ENCODE measurements at places on chromosomes 4 and X.

DNA sequence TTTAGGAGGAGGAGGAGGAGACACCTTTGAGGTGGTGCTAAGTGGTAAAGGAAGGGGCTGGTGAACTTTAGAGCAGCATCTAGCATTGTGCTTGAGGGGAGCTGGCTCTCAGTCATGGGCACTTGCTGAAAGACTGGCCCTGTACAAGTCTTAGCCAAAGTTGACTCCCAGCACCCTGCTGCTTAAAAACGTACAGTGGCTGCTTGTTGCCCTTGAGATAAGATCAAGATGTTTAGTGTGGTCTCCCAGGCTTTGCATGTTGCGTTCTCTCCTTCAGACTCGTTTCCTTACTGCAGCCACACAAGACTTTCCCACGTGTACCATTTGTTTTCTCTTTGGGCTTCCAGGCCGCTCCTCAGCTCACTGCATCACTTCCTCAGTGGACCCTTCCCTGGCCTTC, 1.8 kb downstream of the MED28 start:
- DNase-seq = no peak

DNA sequence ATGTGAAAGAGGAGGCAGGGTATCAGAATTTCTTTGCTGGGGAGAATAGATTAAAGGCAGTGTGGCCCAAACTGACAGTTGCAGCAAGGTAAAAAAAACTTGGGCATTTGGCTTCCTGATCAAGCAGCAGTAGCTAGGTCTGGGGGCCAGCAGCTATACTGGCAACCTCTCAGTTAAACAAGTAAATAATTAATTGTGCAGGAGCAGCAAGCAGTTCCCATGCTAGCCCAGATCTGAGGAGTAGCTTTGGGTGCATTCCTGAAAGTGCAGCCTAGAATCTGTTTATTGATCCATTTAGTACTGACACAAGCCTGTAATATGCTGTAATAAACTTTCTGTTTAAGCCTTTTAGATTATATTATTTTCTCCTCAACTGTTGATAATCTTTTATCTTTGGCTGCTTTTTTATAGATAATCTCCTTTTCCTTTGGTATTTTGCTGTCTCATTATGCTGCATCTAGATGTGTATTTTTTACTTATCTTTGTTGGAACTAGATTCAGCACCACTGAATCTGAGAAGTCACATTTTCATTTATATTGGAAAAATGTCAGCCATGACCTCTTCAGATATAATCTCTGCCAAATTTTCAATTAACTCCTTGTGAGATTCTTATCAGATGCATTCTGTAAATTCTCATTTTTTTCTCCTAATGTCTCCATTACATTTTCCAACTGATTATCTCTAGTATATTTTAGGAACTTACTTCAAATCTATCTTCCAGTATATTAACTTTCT, 276.3 kb downstream of the STPG2 start:
- DNase-seq = no peak

- no peak for DNase-seq
Observed at GRCh38 chr4:180341926-180342325, 1901.3 kb upstream of the TENM3 start.

DNA sequence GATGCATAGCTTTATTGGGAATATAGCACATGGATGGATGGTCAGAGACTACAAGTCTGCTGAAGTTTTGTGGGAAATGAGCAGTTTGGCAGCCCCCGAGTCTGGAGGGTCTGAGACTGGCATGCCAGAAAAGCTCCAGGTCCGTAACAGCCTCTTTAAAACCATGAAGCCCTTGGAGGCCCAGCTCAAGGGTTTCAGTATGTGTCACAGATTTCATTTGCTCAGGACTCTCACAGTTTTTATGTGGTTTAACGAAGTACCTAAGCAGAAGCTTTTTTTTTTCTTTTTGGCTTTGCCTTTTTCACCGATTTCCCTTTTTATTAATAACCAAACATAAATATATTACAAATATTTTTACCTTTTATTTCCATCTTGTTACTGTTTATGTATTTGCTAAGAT, 30.6 kb upstream of the TMEM184C start:
- DNase-seq = no peak

DNA sequence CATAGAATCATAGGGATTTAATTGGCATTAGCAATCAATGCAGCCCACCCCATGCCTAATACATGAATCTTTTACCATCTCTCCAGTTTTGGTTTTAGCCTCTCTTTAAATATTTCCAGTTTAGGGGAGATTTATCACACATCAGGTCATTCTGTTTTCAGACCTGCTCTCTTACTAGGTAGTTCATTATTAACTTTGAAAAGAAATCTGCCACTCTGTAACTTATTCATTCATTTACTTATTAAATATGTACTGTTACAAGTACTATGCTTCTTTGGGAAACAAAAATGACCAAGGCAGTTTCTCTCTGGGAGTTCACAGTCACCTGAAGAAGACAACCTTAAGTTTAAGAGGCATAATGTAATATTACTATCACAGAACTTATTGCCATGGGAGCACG, 62.1 kb downstream of the USO1 start:
- DNase-seq = no peak

- no peak for DNase-seq
Observed at GRCh38 chr4:174056959-174057358, 226.5 kb downstream of the FBXO8 start.

DNA sequence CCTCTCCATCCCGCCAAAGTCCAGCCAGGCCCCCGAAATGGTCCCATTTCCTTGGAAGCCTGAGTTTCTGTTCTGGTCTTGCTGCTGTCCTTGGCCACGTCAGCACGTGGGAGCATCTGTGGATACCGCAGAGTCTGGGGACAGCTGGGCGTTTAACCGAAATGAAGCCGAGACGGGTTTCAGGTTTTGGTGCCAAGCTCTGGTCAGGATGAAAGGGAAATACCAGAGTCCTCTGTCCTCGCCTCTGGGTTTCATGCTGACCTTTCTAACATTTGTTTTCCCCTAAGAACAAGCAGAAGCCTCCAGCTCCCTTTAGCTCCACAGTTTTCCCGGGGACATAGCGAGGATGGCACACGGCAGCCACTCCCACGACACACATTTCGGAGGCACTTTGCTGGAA, 19.7 kb downstream of the SHOX start:
- DNase-seq = no peak

DNA sequence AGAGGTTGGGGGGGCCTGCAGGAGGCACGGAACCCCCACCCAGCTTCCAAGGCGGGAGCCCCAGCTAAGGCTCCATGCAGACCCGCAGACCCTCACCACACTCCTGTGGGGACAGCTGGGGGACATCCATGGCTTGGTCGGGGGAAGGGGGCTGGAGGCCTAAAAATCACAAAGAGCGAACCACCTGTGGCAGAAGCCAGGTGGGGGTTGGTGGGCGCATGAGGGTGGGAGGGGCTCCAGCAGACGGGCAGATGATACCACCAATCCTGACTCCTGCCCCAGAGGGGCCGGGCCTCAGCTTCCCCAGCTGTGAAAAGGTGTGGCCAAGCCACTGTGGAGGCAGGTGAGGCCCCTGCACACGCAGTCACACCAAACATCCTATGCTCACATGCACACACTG, 111.6 kb downstream of the FAM53A start:
- DNase-seq = no peak

GRCh38 chrX:47514533-47515235, 31.7 kb upstream of the ZNF41 start:
- no peak for DNase-seq

- DNase-seq = peak; percentile 55
Observed at GRCh38 chr4:123671636-123672404, 275.2 kb downstream of the SPRY1 start.

GRCh38 chr4:89358935-89359638, 51.5 kb upstream of the GPRIN3 start:
- DNase-seq = no peak

DNA sequence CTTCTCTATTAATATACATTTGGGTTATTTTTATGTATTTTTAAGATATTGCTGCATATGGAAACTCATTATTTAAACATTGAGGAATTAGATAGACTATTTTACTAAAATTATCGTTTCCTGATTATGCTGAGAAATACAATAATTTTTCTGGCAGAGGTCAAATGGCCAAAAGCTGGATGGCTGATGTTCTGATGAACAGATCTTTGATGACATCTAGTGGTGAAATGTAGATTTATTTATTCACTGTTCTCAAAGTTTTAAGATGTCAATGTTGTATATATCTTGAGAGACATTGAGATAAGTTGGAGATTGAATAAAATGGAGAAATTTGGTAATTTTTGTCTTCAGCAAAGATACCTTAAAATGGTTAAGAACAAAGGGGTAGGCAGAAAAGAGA, 96.2 kb downstream of the UGT8 start:
- DNase-seq = no peak

DNA sequence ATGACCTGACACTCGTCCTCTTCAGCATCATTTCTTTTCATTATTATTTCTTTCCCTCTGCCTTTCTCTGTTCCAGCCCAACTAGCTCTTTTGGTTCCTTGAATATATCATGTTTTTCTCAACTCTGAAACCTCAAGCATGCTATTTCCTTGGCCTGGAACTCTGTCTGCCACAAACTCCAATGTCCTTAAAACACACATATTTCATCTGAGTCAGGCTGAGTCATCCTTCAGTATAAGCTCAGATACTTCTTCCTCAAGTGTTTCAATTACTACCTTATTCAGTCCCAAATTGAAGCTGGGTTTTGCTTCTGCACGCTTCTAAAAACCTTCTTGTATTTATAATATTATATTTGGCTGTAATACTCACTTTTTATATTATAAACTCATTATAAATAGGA, 424.2 kb downstream of the PDGFC start:
- no peak for DNase-seq

- no peak for DNase-seq
Observed at GRCh38 chr4:76095568-76095967, 21.1 kb downstream of the ART3 start.

- no peak for DNase-seq
Observed at GRCh38 chr4:31374256-31374960, 654.2 kb downstream of the PCDH7 start.

GRCh38 chrX:20409991-20410390, 143.3 kb upstream of the RPS6KA3 start:
- no peak for DNase-seq

- DNase-seq = no peak
Observed at GRCh38 chr4:168648929-168649328, 152.1 kb downstream of the PALLD start.

DNA sequence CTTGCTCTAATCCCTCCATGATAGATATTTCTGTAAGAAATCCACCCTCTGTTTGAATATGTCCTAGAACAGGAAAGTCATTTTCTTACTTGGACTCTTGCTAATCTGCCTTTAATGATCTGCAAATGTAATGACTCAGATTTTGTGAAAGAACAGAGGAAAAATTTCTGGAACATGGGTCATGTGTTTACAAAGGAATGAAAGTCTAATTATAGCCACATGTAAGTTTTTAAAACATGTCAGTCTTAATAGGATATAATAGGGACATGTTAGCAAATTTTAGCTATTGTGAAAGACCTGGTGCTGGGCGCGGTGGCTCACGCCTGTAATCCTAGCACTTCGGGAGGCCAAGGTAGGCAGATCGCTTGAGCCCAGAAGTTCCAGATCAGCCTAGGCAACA, 47.6 kb downstream of the GRK4 start:
- DNase-seq = no peak

DNA sequence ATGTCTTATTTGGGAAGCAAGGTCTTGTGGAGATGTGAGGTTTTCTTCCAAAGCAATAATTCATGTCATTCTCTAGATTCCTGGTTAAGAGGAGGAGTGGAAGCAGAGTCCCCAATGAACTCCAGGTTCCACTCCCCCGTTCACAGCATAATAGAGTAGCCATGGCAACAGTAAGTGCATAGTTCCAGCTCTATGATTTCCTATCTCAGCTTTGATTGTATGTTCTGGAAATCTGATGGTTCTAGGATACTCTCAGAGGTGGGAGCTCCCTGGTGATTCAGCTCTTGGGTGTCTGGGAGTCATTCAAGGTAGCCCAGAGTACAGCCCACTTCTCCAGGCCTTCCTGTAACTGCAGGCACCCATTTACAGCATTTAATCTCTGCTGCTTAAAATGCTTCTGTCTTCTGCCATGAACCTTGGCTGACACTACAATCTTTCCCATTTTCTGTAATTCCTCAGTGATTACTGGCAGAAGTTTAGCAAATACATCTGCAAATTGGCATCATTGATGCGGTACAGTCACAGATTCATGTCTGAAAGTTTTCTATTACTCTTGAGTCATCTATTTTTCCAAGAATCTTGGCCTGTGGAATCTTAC, 242.0 kb downstream of the MAPK10 start:
- DNase-seq = no peak

Data from activated CD4-positive, alpha-beta memory T cell treated with anti-CD3 and anti-CD28 coated beads for 36 hours (primary cell).